ENCODE measurements at places on chromosomes 7 and 10.

GRCh38 chr10:85457191-85457590 is 909.4 kb downstream of the GRID1 start:
- DNase-seq, result no peak

DNA sequence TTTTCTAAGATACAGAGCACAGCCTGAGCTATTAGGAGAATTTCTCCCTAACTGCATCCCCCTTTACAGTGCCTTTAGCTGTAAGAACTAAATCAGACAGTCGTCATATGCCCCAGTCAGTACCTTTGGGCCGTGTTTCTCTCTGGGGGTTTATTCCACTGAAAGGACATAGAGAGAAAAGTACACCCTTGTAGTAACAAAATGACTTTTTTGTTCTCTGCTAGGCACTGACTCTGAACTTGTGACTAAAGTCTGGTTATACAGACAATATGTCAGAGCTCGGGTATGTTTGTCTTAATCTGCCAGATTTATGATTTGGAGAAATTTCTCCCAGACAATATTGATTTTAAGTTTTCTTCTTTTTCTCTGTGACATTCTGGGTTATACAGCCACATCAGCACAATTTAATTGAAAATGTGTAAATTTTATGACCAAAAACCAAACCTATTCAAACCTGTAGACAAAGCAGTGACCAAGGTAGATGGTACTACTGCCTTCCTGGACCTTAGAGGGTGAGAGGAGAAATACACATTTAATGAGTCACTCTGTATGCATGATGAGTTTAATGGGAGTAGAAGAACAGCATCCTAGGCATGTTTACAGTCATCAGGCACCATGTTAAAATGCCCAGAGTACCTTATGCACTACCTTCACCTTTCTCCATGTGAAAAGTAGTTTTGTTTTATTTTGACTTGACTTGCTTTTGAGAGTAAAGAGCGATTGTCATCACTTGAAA is 156.1 kb upstream of the PLXDC2 start:
- no peak for DNase-seq

- no peak for DNase-seq
Measured at GRCh38 chr10:122669842-122670241, 29.8 kb downstream of the C10orf120 start.

DNA sequence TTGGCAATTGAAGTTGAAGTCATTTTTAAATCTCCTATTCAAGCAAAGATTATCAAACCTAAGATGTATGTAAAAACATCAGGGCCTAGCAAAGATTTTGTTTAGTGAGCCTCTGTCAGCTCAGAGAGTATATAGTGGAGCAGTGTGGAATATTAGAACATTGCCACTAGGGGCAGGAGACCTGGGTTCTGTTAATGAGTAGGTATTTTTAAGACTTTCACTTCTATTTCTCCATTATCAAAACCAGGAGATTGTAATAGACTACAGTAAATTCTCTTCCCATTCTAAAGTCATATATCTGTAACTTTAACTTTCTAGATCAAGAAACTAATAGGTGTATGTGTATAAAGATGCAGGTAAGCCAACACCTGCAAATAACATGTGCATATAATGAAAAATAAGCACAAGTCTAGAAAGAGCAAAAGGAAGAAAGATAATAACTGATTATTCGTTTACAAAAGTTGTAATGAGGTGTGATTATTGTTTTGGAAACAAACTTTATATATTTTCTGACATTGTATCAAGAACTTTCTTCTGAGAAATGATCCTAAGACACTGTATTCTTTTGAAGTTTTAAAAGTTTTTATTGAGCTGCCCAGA is 64.4 kb downstream of the KCND2 start:
- no peak for DNase-seq

GRCh38 chr7:111864291-111864976 is 302.1 kb upstream of the IMMP2L start:
- no peak for DNase-seq

GRCh38 chr10:77081481-77081891 is 556.1 kb downstream of the KCNMA1 start:
- no peak for DNase-seq

- DNase-seq, result no peak
Measured at GRCh38 chr10:106540645-106541044, 623.9 kb downstream of the SORCS1 start.

DNA sequence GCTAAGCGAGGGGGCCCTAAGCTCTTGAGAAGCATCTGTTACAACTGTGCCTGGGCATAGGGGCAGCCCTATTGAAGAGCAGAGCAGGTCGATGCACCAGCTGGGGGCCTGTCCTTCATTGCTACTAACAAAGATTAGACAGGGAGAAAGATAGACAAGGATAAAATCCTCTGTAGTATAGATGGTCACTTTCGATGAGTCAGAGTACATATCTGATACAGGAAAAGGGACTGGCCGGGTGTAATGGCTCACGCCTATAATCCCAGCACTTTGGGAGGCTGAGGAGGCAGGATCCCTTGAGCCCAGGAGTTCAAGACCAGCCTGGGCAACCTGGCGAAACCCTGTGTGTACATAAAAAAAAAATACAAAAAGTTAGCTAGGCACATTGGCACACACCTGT is 13.6 kb downstream of the OPTN start:
- no peak for DNase-seq

- DNase-seq, result no peak
Measured at GRCh38 chr7:92035576-92035975, 94.9 kb downstream of the AKAP9 start.

GRCh38 chr7:29957521-29958310 is 31.9 kb downstream of the SCRN1 start:
- no peak for DNase-seq

- no peak for DNase-seq
Measured at GRCh38 chr10:26969145-26969926, 108.6 kb upstream of the ABI1 start.

DNA sequence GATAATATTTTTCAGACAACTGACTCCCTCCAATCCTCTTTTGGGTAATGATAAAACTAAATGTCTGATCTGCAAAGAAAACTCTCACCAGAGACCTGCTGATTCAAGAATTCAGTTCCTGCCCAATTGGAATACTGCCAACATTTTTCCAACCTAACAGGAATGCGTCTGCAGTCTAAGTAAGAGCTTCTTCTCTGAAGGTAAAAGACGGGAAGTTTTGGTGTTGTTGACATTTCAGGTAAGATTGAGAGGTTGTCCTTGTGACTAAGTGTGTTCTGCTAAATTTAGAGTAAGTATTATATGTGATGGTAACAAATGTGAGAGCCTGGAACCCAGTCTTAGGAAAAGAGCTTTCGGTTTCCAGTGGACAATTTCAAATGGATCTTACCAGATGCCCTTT is 17.6 kb downstream of the IFIT5 start:
- no peak for DNase-seq

Data from stimulated activated CD8-positive, alpha-beta memory T cell treated with anti-CD3 and anti-CD28 coated beads, Interleukin-7, amount 100 ng/mL, for 24 hours (primary cell).